ENCODE measurements at places on chromosomes 13 and 19. TPM values are rescaled to one million over a fixed set of nuclear protein-coding genes. Genes with fewer than 3 reads are reported as not detected.

Gene KLF1
- not detected for total RNA-seq

- no peak for DNase-seq
Observed at GRCh38 chr19:50195224-50195623, 8.2 kb upstream of the MYH14 start.

GRCh38 chr13:113811081-113811928 is 52.3 kb downstream of the TMEM255B start:
- no peak for DNase-seq

GRCh38 chr19:17234911-17235299 is 8.9 kb downstream of the OCEL1 start:
- peak; percentile 84 for DNase-seq

Gene MIA
- 1.4 TPM for total RNA-seq

DNA sequence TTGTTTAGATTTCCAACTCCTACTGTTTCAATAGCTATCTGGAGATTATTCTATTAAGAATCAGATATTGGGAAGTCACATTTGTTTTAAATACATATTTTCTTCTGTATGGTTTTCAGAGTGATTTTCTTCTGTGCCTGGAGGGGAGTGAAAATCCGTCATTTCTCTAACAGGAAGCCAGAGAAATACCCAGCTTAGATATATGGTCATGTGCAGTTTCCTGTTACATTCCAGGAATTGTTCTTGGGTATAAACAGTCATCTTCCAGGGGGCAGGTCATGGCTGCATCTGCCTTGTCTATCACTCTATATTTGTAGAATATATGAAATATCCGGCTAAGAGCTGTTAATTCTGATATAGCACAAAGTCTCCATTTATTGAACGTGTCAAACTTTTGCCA is 77.5 kb upstream of the MIR17HG start:
- no peak for DNase-seq
